ENCODE measurements at places on chromosomes 3 and 15.

GRCh38 chr15:66033143-66033542 is 163.9 kb downstream of the RAB11A start:
- DNase-seq = no peak

DNA sequence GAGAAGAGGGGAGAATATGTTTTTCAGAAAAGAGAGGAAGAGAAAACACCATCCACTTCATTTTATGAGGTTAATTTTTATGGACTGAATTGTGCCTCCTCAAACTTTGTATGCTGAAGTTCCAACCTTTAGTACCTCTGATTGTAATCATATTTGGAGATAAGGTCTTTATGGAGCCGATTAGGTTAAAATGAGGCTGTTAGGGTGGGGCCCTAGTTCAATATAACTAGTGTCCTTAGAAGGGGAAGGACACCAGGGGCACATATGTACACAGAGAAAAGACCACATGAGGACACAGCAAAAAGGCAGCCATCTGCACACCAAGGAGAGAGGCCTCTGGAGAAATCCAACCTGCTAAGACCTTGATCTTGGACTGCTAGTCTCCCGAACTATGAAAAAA is 38.9 kb upstream of the TCF12 start:
- no peak for DNase-seq

DNA sequence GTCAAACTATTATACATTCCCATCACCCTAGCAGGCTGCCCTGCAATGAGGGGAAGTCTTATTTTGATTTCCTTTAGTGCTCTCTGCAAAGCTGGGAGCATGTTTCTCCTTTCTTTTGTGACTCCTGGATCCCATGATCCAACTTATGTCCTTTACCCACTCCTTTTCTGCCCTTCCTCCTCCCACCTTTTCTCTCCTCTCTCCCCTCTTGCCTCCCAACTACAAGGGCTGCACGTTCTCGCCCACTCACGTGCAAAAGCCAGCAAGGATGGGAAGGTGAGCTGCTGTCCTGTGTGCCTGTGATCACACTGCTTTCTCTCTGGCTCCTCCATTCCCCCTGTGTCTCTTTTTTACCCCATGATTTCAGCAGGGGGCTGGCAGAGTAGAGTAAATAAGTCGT is 6.1 kb downstream of the VIPR1 start:
- DNase-seq = no peak

- no peak for DNase-seq
Measured at GRCh38 chr15:68412218-68412617, 19.7 kb downstream of the ITGA11 start.

- no peak for DNase-seq
Measured at GRCh38 chr3:71413572-71413971, 170.0 kb downstream of the FOXP1 start.

DNA sequence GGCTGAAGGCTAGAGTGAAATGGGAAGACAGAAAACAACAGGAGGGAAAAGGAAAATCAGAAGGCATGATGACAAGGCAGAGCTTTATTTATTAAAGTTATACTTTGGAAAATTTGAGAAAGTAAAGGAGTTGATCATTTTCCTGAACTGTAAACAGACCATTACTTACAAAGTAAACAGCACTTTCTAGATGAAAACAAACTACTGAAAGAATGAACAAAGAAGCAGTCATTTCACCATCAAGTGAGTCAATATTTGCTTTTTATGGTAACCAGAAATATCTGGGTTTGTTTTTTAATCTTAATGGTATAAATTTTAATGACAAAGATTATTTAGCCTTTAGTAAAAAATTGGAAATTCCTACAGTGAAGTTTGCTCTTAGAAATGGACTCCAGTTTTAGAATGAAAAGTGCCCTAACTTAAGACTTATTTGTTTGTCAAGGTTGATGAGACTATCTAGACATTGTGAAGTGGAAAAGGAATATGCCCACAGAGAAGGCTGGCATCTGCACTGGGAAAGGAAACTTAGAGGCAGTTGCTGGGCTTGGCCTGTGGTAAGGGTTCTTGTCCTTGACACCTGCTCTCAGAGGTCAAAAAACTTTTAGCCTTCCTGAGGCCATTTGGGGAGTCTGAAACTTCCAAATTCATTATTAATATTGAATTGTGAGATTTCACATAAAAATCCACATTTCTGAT is 47.2 kb downstream of the SPTSSB start:
- no peak for DNase-seq
